T-helper 17 cell (primary cell): ENCODE measurements at places on chromosomes 2 and 18.

GRCh38 chr2:73886357-73886756 lies 6.5 kb upstream of the ACTG2 start:
- no peak for DNase-seq

- DNase-seq = no peak
Observed at GRCh38 chr2:18178736-18179349, 300.4 kb downstream of the KCNS3 start.

DNA sequence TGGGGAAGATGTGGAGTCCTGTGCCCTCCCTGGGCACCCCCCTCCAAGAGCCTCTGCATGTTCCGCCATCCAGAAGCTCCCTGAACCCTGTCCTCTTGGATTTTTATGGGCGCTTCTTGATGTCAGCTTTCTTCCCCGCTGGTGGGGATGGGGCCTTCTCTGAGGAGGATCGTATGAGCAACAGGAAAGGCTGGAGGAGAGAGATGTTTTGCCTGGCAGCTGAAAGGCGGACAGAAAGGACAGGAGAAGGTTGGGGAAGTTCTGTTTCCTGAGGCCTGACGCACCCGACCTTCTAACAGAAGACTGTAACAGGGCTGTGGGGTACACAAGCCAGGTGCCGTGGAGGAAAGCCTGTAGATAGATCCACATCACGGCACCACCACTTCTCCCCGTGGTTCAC lies 238.8 kb downstream of the LDLRAD4 start:
- DNase-seq = no peak

DNA sequence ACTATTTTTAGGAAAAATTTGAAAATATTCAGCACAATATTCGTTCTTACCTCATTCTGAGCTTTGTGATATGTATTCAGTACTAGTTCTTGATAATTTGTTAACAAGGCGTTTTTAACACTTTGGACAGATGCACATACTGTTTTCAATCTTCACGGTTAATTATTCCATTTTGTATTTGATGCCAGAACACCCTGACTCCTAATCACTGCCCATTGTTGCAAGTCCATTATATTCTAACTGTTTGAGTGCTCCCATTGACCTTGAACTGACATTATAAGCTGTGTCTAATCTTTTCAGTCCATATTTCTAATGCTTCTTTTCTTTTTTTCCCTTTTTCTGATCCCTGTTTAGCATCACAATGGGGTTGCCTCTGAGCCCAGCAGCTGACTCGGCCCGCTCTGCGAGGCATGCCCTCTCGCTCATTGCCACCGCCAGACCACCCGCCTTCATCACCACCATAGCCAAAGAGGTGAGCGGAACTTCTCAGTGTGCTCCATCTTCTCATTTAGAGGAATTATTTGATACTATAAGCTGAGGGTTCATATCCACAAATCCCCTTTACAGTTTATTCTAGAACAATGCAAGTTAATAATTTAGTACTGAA lies 211.3 kb upstream of the BOD1L2 start:
- no peak for DNase-seq

DNA sequence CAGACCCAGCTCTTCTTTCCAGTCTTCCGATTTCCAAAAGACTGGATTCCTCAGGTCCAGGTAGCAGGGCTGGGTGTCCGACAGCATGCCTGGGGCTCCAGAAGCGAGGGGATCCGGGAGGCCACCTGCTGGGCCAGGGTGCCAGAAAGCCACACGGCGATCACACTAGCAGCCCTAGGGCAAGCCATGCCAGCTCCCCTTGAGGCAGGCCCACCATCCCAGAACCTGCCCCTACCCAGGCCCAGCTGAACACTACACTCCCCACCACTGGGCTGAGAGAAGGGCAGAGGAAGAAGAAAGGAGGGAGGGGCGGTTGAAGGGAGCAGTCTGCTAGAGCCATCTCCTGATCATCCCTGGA lies 163.1 kb downstream of the TNS1 start:
- no peak for DNase-seq

GRCh38 chr2:70720124-70720523 lies 47.9 kb downstream of the ADD2 start:
- DNase-seq = no peak

- no peak for DNase-seq
Observed at GRCh38 chr2:113138428-113139322, 11.3 kb downstream of the IL1RN start.
